Stimulated activated effector memory CD8-positive, alpha-beta T cell treated with anti-CD3 and anti-CD28 coated beads, Interleukin-12 subunit alpha, Interleukin-12 subunit beta, amount 100 ng/mL, for 72 hours (primary cell): ENCODE measurements at places on chromosomes 5 and 9.

DNA sequence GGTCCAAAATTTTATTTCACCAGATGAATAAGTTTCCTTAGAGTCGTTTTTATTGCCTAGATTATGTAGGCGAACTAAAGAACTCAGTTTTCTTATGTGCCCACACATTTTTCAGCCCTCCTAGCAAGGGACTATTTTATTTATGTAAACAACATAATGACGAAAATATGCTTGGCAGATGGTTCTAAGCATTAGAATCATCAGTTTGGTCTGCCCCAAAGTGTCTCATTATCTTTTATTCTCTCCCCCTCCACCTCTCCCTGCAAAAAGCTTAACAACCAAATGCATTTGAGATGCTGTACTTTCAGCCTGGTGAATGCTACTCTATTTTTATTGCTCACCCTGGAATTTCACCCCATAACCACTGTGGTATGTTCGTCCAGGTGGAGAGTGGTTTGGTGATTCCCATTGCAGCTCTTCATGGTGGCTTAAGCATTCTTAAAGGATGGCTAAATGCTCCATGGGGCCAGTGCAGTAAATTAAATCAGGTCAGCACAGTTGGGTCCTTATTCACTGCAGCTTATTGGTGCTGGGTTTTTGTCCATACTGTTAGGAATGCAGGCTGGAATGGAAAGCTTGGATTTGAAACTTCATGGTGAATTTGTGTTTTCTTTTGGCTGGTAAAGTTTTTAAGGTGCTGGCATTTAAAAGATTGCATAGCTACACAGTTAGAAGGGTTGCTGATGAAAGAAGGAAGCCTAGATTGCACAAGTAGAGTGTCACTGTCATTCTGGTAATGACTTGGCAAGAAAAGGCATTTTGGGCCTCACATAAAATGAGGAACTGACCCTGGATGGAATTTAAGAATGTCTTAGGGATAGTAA is 39.2 kb downstream of the TLE4 start:
- no peak for DNase-seq

DNA sequence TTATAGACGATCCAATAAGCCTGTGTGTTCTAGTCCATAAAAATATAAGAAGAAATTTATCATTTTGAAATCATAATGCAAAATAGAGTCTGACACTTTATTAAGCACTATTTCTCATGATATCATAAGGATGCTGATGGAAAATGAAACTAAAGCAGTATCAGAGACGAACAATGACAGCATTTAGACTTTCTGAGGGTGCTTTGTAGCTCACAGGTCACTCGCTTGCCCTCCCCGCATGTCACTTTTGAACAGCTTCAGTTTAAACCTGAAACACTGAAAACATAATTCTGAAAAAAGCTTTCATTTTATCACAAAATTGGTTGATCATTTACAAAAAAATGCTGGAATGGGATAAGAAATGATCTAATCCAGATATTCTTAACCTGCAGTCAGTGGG is 247.1 kb downstream of the EBF1 start:
- DNase-seq = no peak

GRCh38 chr5:169893010-169893409 is 87.3 kb downstream of the INSYN2B start:
- DNase-seq = no peak

DNA sequence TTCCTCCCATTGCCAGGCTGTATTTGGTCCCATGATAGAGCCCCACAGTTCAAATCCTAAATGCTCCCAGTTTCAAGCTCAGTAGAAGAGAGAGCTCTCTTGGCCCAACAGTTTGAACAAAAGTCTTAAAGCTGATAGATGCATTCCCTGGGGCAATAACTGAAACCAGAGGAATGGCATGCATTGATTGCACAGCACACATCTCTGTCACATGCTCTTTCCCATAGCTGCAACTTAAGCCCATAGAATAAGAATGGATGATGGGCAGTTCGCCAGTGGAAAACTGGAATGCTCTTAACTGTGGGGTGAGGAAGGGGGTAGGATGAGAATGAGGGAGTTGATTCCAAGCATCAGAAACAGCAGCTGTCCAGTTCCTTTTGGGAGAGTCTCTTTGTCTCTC is 1942.4 kb upstream of the WWC1 start:
- no peak for DNase-seq

- no peak for DNase-seq
Observed at GRCh38 chr9:75914883-75915452, 24.5 kb downstream of the PCSK5 start.

DNA sequence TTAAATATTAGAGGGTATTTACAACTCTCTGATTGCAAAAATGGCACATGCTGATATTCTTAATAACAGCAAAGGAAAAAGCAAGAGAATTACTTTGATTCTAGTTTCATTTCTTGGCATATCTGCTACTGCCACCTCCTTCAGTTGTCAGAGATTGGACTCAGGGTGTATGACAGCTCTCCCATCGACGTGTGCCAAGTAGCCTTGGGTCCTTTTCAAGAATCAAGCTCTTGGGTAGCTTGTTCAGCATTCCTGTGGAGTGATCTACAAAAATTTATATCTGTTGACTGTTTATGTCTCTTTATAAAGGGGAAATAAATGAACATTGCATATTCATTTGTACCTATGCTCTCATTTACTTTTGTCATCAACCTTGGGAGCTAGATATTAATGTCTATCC is 315.6 kb downstream of the PRR16 start:
- DNase-seq = no peak

DNA sequence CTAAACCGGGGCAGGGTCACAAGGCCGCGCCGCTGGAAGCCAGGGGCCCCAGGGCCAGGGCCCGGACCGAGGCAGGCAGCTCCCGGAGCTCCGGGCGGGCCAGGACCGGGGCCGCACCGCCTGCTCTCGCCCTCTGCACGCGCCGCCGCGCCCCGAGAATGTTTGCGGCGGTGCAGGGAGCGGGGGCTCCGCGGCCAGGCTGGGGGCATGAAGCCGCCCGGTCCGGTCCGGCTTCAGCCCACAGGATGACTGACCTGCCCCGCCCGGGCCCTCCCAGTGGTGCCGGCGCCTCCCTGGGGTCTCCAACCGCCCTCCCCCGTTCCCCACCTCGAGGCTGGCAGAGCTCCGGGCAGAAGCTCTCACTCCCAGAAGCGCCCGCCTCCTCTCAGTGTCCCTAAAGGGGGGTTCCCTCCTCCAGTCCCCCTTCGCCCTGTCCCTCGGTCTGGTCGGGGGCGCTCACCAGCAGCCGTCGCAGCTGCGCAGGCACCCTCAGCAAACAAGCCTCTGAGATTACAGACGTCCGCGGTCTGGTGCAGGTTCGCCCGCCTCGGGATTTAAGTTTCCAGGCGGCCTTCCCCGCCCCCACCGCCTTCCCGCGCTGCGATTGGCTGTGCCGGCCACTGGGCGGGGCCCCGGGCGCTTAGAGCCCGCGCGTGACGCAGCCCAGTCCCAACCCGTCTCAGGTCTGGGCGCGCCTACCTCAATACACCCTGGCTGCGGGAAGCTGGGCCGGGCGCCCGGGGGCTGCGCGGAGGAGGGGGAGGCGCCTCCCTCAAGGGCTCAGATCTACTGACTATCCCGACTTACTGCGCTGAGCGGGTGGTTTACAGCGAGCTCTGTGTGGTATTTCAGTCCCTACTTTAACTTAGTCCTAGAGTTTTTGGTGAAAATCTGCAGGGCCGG is at the start of gene CTSV:
CTSV (minus strand) TSS at position 532 of the 903 bp plus-strand sequence. CDS start 1,099 bp downstream, outside the sequence.
- peak; percentile 64 for DNase-seq

- no peak for DNase-seq
Observed at GRCh38 chr9:127159325-127159801, 36.9 kb upstream of the ANGPTL2 start.

DNA sequence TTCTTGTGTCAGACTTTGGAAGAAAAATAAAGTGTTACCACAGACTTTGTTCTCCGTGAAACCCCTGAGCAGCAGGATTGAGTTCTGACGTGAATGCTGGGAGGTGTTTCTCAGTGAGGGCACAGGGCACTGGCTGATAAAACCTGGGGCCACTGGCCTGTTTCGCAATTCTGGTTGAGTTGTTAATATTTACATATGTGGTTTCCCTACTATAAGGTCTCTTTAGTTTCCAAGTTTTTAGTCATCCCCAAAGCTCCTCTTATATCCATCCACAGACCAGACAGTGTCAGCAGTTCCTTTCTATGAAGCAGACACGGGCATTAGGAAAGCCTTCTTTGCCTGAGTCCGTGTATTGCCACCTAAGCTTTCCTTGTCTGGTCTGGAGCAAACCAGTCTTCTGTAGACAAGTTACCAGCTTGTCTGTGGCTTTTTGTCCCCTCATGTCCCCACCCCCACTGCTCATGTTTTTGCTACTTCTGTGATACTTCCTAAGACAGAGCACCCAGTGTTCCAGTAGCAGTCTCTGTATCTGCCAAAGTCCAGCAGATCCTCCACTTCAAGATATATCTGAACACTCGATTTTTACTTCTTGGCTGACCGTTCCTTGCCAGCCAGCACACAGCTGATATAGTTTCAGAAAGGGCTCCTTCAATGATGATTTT is 42.0 kb downstream of the ACO1 start:
- no peak for DNase-seq

GRCh38 chr5:136208916-136209315 is 16.0 kb upstream of the SMIM32 start:
- DNase-seq = no peak

GRCh38 chr5:81020478-81021167 is 60.5 kb downstream of the RASGRF2 start:
- no peak for DNase-seq

DNA sequence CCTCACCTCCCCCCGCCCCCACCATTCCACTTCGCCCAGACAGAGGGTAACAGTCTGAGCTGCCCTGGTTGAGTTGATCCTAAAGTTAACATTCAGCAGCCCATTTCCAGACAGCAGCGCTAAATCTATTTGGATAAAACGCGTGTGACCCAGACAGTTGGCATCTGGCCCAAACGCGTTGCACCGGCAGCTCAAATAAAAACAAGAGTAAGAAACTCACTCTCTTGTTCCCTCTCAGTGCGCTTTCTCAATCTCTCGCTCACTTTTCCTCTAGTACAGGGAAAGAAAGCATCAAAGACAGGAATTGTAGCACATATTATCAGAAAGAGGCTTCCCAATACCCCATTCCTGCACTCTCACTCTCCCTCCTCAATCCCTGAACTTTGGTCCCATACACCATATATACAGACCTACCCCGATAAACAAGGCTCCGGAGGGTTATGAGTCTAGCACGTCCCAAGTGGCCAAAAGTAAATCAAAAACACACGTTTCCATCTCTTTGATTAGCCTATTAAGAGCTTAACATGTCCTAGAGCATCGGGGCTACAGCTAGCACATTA is 1.3 kb downstream of the ADAMTS6 start:
- DNase-seq = no peak

GRCh38 chr5:111432883-111433536 is 79.3 kb downstream of the STARD4 start:
- DNase-seq = no peak

GRCh38 chr9:74810200-74810599 is 77.5 kb downstream of the TRPM6 start:
- no peak for DNase-seq
